Panc1 (cell line): ENCODE measurements at places on chromosomes 11 and 22.

GRCh38 chr22:49091917-49092545, 735.6 kb downstream of the BRD1 start:
- DNase-seq = no peak

DNA sequence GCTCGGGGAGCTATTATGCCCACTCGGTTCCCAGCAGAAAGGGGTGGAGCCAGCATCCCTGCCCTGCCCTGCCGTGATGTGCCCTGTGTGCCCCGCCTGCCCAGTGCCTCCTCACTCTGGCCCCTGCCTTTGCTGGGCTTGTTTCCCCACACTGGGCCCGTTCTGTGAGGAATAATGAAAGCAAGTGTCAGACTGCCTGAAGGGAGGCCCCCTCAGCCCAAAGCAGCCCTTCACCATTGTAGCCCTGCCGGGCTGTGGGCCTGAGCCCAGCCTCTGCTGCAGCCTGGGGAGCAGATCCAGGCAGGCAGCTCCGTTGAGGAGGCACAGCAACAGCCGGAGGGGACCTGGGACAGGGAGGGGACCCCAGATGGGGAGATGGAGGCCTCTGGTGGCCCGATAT, 20.2 kb upstream of the NEFH start:
- DNase-seq = no peak

DNA sequence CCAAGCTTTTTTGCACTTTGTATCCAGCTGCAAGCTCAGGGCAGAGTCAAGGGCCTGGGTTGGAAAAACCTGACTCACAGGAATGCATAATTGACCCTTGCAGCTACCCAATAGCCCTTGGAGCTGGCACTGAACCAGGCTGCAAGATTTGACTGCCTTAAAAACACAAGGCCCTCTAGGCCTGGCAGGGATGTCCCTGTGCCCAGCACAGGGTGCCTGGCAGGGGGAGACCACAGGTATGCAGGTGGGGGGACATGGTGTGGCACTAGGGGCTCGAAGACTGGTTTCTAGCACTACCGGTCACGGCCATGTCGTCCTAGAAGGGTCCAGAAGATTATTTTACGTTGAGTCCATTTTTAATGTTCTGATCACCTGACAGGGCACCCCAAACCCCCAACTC, 30.2 kb downstream of the SBF1 start:
- no peak for DNase-seq

DNA sequence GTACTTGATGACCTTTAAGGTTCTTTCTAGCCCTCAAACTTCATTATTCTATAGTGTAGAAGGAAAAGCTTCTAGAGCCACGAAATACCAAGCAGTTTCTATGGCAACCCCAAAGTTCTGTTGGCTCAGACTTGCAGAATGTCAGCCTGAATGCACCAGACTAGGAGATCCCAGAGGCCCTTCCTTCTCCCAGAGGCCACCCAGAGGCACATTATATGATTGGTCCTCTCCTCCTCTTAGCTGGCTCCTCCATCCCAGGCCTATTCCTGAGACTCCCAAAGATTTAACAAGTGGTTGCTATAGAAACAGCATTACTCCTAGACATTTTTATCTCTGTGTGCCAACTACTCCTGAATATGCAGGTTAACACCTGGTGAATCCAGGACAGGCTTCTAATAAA, 69.2 kb upstream of the CCDC90B start:
- DNase-seq = no peak

- no peak for DNase-seq
Observed at GRCh38 chr11:62853279-62853965, 14.0 kb upstream of the WDR74 start.
